Stimulated activated naive CD8-positive, alpha-beta T cell treated with anti-CD3 and anti-CD28 coated beads, Interleukin-15, Interleukin-2, amounts not matched to agents 100 U/mL and 50 U/mL, for 24 hours (primary cell): ENCODE measurements at places on chromosomes 7 and 10.

- peak; percentile 22 for DNase-seq
These were observed 39.0 kb upstream of the RASGEF1A start for GRCh38 chr10:43305876-43306275.

GRCh38 chr10:31599626-31600504 is 280.8 kb downstream of the ZEB1 start:
- DNase-seq, result no peak

DNA sequence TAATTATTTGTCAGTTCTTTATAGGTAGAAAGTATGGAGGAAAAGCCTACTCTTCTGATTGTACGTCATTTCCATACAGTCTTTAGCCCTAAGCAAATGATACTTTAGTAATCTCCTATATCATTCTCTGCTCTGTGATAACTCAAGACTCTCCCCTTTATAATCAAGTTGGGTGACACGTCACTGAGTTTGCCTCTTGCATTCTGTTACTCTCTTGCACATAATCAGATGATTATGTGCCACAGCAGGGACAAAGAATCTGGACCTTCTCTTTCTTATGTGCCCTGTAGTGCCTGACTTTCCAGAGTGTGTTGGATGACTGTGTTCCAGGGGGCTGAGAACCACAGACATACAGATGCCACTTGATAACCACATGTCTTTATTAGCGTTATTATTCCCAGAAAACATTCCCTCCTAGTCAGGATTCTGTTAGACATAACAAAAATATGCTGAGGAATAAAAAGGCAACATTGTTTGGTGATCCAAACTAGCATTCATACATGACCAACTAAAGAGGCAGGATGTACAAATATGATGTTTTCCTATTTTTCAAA is 116.4 kb upstream of the HGF start:
- DNase-seq, result no peak

GRCh38 chr7:157224627-157225026 is 85.9 kb downstream of the UBE3C start:
- DNase-seq, result no peak

GRCh38 chr7:100793806-100794660 is 33.3 kb downstream of the EPHB4 start:
- no peak for DNase-seq

GRCh38 chr10:86148117-86148516 is 218.5 kb downstream of the GRID1 start:
- no peak for DNase-seq

- DNase-seq, result no peak
These were observed 1.8 kb downstream of the GPC2 start for GRCh38 chr7:100175296-100175935.

DNA sequence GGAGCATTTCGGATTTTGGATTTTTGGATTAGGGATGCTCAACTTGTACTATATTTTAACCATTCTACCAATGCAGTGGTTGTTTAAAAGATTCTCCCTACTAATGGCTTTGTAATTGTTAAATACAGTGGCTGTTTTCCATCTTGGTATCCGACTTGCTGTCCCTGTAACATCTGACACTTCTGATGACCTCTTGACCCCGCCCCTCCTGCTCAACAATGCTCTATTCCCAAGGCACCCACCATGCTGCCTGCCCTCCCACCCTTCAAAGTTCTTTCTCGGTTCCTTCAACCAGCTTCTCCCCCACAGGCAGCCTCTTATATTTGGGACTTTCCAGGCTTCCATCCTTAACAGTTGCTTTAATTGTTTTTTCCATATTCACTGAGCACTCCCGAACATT is 2.0 kb downstream of the PRTFDC1 start:
- no peak for DNase-seq

DNA sequence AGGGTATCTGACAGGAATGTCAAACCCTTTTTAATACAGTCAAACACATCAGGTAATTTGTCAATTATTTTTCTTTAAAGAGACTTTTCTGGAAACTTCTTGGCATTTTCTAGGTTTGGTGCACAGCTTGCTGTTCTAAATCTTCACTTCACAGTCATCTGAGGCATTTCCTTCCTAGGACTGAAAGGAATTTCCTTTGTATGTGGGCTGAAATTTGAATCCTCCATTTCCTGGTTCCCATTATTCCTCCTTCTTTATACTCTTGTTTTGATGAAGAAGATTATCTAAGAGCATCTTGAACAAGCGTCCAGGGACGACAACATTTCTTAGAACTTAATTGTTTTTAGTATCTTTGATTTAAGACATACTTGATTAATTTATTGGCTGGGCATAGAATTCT is 24.9 kb downstream of the CALD1 start:
- no peak for DNase-seq

- no peak for DNase-seq
These were observed 117.9 kb upstream of the KLF6 start for GRCh38 chr10:3902809-3903410.

GRCh38 chr7:171364-171904 is 20.9 kb upstream of the FAM20C start:
- DNase-seq, result no peak

DNA sequence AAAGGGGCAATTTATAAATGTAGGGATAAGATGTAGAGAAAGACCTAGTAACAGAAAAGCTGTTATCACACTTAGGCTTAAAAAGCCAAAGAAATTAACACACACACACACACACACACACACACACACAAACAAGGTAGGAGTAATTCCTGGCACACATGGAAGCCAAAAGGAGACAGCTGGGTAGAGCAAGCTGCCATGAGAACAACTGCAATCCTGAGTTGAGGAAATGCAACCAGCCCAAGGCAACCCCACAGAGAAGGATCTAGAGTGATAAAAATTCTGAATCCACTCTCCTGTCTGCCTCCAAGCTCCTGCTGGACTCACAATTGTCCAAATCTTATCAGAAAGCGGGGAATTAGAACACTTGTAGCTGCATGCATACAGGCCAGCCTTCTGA is 229.1 kb upstream of the DGKB start:
- DNase-seq, result no peak

- DNase-seq, result no peak
These were observed 114.6 kb downstream of the DNAJC1 start for GRCh38 chr10:21888959-21889358.

GRCh38 chr7:140695381-140695780 is 1.1 kb upstream of the NDUFB2 start:
- no peak for DNase-seq

DNA sequence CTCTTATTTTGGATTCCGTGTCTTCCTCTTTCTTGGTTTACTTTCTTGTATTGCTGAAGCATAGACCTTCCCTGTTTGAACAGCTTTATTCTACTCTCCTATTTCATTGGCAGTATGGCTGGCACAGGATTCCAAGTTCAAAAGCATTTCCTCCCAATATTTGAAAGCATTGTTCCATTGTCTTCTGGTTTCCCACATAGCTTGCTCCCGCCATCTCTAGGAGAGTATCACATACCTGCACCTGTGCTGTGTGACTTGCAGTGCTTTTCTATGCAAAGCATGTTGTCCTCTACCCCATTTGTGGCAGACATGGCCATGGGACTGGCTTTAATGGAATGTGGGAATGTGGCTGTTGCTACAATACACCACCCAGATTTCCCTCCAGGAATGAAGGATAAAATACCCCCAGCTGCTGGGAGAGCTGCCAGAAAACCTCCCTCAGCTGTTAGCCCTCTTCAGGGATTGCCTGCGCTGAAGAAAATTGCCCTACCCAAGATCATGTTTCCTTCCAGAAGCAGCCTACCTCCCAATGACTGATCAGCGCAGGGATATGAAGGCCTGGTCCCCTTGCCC is 6.9 kb upstream of the MYOF start:
- DNase-seq, result no peak

DNA sequence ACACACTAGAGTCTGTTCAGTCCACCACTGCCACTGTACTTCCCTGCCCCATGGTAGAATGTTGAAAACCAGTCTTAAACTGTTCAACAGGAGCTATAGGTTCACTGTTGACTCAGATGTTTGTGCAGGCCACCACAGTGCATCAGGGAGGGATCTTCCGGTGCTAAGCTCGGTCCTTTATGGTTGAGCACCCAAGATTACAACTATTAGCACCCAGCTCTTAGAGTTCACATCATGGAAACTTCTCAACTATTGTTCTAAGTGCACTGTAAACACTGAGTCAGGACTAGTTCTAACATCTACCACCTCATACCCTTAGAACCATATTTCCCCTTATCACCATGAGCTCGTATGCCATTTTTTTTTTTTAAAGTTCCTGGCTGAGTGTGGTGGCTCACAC is 97.1 kb upstream of the MXI1 start:
- no peak for DNase-seq

DNA sequence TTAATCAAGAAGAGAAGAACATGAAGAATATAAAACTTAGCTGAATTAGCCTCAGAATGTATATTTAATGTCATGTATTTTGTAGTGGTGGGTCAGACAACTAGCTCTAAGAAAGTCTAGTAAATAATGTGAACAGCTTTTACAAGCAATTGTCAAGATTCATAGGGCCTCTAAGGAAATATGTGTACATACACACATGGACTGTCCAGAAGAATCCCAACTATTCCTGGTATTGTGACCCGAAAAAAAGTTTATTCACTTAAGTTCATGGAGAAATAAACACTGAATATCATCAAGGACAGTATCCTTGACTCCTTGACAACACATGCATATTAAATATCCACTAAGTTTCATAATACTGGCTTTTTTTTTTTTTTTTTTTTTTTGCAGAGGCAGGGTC is 11.4 kb upstream of the TWIST1 start:
- no peak for DNase-seq

- peak; percentile 19 for DNase-seq
These were observed 24.0 kb upstream of the PAPSS2 start for GRCh38 chr10:87635498-87636312.

DNA sequence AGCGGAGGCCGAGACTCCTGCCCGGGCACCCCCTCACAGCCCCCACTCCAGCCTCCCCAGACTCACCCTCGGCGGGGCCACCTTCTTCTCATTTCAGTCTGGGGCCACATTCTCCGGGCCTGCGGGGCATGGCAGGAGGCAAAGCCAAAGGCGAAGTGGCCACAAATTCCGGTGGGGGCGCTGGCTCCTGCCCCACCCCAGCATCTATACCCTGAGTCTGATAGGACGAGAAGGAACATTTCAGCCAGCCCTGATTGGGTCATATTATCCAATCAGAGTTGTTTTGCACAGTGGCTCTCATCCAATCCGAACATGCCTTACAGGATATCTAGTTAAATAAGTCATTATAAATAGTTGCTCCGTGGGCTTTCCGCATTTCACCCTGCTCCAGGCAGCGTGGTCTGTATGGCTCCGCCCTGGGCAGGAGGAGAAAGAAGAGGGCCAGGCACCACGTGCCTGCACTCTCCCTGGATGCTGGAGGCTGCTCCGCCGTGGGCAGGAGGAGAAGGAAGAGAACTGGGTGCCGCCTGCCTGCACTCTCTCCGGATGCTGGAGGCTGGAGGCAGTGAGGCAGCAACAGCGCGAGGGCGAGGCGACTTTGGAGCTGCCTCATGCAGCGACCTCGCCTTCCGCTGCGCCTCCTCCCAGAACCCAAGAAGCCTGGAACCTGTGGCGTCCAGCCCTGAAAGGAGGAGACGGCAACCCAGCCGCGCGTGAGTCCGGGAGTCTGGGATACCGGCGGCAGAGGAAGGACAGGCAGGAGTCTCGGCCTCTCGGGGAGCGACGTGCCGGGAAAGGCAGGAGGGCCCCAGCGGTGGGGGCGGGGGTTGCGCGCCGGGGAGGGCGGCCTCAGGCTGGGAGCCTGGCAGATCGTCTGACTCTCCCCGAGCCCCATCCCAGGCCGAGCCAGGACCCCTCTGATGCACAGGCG is 162.9 kb downstream of the ZNF33B start:
- DNase-seq, result no peak

DNA sequence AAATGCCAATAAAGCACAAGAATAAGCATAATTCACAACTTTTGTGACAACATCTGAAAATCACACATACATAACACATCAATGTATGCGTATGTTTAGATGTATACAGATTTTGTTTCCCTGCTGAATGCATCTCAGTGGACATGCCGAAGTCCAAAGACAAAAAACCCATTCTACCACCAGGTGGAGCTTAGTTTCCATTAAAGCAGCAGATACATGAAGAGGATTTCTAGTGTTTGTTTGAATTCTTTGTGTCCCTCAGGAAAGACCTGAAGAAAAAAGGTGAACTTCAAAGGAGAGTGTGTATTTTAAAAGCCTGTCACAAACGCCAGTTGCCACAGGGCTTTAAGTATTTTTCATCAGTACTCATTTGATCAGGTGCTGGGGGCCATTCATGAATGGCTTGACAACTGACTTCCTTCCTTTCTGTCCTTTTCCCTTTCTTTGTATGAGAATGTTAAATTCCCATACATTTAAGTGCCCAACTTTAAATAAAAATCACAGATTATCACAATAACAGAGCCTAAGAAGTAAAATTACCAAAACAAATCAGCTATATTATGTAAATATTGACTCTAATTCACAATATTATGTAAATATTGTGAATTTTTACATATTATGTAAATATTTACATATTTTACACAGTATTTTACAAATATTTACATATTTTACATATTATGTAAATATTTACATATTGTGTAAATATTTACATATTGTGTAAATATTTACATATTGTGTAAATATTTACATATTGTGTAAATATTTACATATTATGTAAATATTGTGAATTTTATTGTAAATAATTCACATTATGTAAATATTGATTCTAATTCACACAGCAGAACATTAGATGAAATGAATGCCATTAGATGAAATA is 343.0 kb downstream of the CRPPA start:
- DNase-seq, result no peak

GRCh38 chr10:123102673-123103072 is 33.1 kb upstream of the HMX3 start:
- DNase-seq, result no peak

DNA sequence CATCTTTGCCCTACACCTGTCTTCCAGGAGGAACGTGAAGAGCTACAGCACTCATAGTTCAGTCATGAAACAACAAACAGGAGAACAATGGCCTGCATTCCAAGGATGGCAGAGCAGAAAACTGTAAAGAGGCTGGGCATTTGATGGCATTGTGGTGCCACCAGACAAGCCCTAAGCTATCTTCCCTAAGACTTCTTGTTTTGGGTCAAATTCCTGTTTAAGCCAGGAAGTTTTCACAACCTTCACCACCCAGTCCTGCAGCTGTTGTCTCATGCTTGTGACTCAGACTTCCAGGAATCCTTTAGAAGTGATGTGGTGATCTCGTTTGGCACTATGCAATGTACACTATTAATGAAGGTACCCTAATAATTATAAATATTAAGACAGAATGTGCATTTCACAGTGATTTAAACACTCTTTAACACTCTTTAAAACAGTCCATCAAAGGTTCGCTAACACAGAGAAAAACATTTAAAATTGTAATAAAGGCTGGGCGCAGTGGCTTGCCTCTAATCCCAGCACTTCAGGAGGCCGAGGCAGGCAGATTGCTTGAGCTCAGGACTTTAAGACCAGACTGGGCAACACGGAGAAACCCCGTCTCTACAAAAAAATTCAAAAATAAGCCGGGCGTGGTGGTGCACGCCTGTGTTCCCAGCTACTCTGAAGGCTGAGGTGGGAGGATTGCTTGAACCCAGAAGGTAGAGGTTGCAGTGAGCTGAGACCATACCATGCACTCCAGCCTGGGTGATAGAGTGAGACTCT is 2.7 kb upstream of the HERPUD2 start:
- DNase-seq, result no peak

- DNase-seq, result no peak
These were observed 7.3 kb downstream of the NPY start for GRCh38 chr7:24291271-24291670.
